Adrenal gland (tissue), 19 donors: ENCODE measurements at places on chromosomes 16 and 17. TPM values are rescaled to one million over a fixed set of nuclear protein-coding genes. Genes with fewer than 3 reads are reported as not detected.

GRCh38 chr17:77450742-77451244 is 310.0 kb downstream of the SEC14L1 start:
- no peak for DNase-seq

Gene HSD11B2
- total RNA-seq: 7.2 TPM

GRCh38 chr17:57737450-57737849 is 7.6 kb downstream of the CCDC182 start:
- DNase-seq: no peak

Gene CDRT15L2
- total RNA-seq: not detected

- DNase-seq: no peak
Observed at GRCh38 chr16:82013139-82013538, 1.9 kb upstream of the SDR42E1 start.

DNA sequence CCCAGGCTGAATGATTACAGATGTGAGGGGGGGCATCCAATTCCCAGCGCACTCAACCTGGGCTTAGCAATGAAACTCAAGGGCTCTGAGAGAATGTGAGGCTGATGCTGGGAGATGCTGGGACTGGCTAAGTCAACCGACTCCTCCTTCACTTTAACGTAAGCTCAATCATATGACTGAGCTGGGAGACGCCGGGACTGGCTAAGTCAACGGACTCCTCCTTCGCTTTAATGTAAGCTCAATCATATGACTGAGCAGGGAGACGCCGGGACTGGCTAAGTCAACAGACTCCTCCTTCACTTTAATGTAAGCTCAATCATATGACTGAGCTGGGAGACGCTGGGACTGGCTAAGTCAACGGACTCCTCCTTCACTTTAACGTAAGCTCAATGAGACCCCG is 179.4 kb downstream of the VPS53 start:
- DNase-seq: no peak

Gene HEXD
- 48.0 TPM for total RNA-seq
